Activated T-cell treated with anti-CD3 and anti-CD28 coated beads, Interleukin-2, amount 50 U/mL, for 72 hours (primary cell): ENCODE measurements at places on chromosomes 12 and 14. TPM values are rescaled to one million over a fixed set of nuclear protein-coding genes. Genes with fewer than 3 reads are reported as not detected.
A peak's percentile ranks its signal among the peaks of the same experiment; 100 is the strongest.

The PCED1B gene
- 91.8 TPM for total RNA-seq

- DNase-seq: no peak
Observed at GRCh38 chr12:105100207-105100985, 7.1 kb upstream of the WASHC4 start.

DNA sequence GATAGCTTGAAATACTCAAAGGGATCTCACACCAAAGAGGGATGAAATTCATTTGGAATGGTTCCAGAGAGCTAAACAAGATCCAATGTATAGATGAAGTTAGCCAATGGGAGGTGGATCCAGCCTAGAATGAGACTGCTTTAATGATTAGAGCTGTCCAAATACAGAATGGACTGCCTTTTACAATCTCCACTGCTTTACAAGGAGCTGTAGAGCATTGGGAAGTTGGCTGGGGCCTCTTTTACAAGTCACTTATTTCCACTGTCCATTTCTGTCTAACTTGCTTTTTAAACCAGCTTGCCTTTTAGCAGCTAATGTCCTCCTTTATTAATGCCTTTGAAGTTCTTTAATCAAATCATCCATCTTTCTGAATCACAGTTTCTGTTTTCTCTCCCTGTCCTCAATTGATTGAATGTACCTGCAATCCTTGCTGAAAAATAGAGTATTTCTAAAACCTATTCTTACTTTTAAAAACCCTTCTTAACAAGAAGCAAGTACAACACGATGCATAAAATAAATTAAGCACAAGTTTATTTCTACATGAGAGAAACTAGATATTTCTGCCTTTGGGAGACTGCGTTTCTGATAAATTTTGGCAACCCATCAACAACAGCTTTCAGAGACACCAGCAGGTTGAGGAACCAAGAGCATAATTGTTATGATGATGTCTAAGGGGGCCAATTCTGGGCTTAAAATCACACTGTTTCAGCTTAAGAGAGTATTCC lies 3.4 kb upstream of the ATP2A2 start:
- DNase-seq: no peak

- DNase-seq: no peak
Observed at GRCh38 chr12:108875682-108876361, 4.1 kb upstream of the DAO start.

The EFS gene
- total RNA-seq: 0.19 TPM

The KRT6C gene
- not detected for total RNA-seq

The VRTN gene
- total RNA-seq: not detected

DNA sequence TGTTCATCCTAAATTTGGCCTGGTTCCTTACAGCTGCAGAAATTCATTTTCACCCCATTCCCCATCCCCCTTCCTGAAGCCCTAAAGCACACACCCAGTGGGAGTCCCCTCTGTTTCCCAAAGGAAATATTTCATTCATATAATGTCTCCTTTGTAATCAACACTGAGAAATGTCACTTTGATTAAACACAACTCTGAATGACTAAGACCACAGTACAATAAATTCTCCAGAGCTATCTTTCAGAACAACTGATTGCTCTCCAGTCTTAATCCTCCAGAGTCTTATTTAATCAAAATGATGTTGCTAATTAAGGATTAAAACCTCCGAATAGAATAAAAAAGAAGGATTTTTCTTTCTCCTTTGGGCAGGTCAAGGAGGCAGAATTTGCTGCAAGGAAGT lies 6.4 kb downstream of the SLC15A5 start:
- no peak for DNase-seq

- no peak for DNase-seq
Observed at GRCh38 chr14:22314183-22314820, 274.7 kb downstream of the DAD1 start.

DNA sequence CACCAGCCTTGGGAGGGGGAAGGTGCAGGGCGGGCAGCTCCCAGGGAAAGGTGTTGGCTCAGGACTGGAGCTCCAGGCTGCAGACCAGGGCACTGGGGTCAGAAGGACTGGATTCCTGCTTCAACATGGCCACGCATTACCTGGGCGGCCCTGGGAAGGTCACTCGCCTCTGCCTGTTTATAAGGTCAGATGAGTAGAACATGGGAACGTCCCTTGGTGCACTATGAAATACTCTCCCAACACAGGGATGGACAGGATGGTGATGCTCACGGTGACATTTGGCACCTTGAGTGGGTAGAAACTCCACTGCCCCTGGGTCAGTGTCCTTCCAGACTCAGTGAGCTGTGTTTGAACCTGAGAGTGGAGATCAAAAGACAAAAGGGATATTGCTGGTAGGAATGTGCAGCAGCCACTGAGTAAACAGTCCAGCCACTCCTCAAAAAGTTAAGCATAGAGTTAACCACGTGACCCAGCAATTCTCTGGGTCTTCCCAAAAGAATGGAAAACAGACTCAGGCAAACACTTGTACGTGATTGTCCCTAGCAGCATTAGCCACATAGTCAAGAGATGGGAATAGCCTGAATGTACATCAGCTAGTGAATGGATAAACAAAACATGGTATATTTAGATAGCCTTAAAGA lies 9.1 kb upstream of the BDKRB2 start:
- no peak for DNase-seq

- peak; percentile 50 for DNase-seq
Observed at GRCh38 chr14:105075379-105076295, 10.4 kb upstream of the GPR132 start.

The STXBP6 gene
- not detected for total RNA-seq

DNA sequence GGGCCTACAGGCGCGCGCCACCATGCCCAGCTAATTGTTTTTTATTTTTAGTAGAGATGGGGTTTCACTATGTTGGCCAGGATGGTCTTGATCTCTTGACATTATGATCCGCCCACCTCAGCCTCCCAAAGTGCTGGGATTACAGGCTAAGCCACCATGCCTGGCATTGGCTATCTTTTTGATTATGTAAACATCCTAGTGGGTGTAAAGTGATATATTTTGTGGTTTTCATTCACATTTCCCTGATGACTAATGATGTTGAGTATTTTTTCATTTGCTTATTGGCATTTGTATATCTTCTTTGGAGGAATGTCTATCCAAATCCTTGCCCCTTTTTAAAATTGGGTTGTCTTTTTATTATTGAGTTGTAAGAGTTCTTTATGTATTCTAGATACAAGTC lies 16.3 kb downstream of the CREBL2 start:
- DNase-seq: no peak

The NABP2 gene
- 72.7 TPM for total RNA-seq

DNA sequence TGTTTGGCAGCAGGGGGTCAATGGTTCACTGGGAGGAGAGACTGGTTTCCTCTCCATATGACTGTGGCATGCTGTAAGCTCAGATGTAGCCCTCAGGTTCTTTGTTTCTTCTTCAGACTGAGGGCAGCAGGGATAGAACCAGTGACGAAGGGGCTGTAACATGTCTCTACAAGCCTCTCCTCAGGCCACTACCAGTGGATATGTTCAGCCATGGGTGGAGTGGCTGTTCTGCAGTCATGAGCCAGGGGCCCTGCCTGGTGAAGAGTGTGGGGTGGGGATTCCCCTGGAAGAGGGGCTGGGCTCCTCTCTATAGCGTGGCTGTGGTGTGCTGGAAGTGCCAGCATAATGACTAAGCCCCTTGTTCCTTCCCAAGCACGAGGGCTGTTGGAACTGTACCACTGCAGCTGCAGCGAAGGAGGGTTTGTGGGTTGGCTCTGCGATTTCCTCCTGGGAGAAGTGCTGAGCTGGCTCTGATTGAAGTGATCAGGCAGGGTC lies 55.8 kb downstream of the CMAS start:
- peak; percentile 12 for DNase-seq

DNA sequence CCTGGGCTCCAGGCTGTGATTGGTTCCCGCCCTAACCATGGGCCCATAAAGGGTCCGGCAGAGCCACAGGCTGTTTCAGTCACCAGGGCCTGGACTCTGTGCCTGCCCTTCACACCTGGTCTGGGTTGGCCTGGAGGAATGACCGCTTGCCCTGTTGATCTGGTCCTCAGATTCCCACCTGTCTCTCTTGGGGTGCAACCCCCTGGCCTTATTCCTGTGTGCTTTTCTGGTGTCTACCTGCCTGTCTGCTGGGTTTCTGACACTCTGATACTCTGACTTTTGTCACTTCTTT lies 2.9 kb upstream of the KRT83 start:
- DNase-seq: no peak

The NEUROD4 gene
- not detected for total RNA-seq

The KRT82 gene
- not detected for total RNA-seq

The TCTN2 gene
- total RNA-seq: 8.0 TPM

- no peak for DNase-seq
Observed at GRCh38 chr12:131094831-131095805, 141.4 kb downstream of the ADGRD1 start.

GRCh38 chr12:20278276-20278675 lies 90.1 kb upstream of the PDE3A start:
- no peak for DNase-seq

The WBP11 gene
- total RNA-seq: 104 TPM

- no peak for DNase-seq
Observed at GRCh38 chr12:43109631-43110345, 442.2 kb downstream of the ADAMTS20 start.

The C1QL4 gene
- not detected for total RNA-seq

- no peak for DNase-seq
Observed at GRCh38 chr14:67934087-67934486, 114.5 kb downstream of the RAD51B start.

DNA sequence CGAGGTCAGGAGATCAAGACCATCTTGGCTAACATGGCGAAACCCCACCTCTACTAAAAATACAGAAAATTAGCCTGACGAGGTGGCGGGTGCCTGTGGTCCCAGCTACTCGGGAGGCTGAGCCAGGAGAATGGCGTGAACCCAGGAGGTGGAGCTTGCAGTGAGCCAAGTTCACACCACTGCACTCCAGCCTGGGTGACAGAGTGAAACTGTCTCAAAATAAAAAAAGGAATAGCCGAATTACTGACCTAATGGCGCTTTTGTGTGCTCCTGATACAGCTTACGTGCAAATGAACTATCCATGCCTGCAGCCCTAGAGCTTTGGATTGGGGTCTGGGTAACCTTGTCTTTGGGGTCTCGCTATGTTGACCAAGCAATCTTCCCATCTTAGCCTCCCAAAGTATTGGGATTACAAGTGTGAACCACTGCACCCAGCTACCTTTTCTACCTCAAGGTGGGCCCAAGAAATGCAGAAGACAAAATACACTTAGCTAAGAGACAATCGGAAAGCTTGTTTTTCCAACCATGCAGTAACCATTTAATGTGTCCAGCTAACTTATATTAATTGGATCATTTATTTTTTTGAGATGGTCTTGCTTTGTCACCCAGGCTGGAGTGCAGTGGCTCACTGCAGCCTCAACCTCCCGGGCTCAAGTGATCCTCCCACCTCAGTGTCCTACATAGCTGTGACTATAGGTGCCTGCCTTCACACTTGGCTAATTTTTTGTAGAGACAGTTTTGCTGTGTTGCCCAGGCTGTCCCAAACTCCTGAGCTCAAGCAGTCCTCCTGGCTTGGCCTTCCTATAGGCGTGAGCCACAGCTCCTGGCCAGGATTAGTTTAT lies 5.5 kb downstream of the PABPN1 start:
- DNase-seq: no peak

GRCh38 chr12:113961921-113962710 lies 4.0 kb downstream of the RBM19 start:
- DNase-seq: peak; percentile 72

DNA sequence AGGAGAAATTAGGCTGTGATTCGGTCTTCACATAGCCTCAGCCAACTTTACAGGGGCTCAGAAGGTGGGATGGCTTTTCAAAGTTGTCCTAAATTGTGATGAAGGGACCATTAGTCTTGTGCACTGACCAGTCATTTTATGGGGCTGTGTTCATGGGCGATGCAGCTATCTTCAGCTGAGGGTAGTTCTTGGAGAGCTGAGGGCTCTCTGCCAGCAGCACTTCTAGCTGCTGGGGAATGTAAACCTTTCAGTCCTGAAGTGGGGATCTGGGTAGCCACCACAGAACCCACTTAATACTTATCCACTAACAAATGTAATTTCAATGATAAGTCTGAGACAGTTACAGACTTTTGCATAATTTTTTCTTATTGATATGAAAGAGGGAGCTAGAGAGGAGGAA lies 270.6 kb downstream of the AEBP2 start:
- no peak for DNase-seq

- no peak for DNase-seq
Observed at GRCh38 chr12:102611995-102612394, 131.6 kb upstream of the IGF1 start.
